B cell (primary cell): ENCODE measurements at places on chromosomes 13 and 19. TPM values are rescaled to one million over a fixed set of nuclear protein-coding genes. Genes with fewer than 3 reads are reported as not detected.

GRCh38 chr19:39839678-39840327, 5.8 kb upstream of the DYRK1B start:
- no peak for DNase-seq
- H3K4me1 ChIP-seq = peaks cover 18% of the 10 kb centered on the region
- H3K36me3 ChIP-seq = peaks cover 50% of the 10 kb centered on the region
- no peak overlapping the region for H3K4me3 ChIP-seq
- no peak overlapping the region for H3K27ac ChIP-seq
- no peaks in the 10 kb centered on the region for H3K27me3 ChIP-seq

- no peaks in the 10 kb centered on the region for H3K4me1 ChIP-seq
- no peaks in the 10 kb centered on the region for H3K36me3 ChIP-seq
- DNase-seq = peak; percentile 61
- H3K27ac ChIP-seq = no peak overlapping the region
- H3K4me3 ChIP-seq = no peak overlapping the region
Measured at GRCh38 chr19:50252111-50252886, 48.9 kb downstream of the MYH14 start.

DNA sequence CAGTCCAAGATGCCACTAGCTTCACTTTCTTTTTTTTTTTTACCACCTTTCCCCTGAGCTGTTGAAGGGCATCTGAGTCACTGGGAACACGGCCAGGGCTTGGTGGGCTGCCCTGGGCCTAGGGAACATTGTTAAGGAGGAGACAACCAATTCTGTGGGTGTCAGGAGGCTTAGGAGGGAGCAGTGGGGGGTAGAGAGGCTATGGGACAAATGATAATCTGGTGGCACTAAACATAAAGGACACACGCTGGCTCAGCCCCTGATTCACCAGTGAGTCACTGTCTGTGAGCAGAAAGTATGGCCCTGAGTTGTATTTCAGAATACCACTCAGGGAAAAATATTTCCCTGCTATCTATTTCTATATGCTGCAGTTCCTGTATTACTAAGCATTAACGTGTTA, 207.8 kb downstream of the DCLK1 start:
- no peak for DNase-seq
- H3K4me3 ChIP-seq = no peak overlapping the region
- no peaks in the 10 kb centered on the region for H3K27me3 ChIP-seq
- no peak overlapping the region for H3K27ac ChIP-seq
- no peaks in the 10 kb centered on the region for H3K4me1 ChIP-seq

GRCh38 chr13:67101730-67102467, 128.2 kb downstream of the PCDH9 start:
- H3K27me3 ChIP-seq = no peaks in the 10 kb centered on the region
- H3K27ac ChIP-seq = no peak overlapping the region
- H3K4me1 ChIP-seq = peaks cover 8% of the 10 kb centered on the region
- no peaks in the 10 kb centered on the region for H3K36me3 ChIP-seq

DNA sequence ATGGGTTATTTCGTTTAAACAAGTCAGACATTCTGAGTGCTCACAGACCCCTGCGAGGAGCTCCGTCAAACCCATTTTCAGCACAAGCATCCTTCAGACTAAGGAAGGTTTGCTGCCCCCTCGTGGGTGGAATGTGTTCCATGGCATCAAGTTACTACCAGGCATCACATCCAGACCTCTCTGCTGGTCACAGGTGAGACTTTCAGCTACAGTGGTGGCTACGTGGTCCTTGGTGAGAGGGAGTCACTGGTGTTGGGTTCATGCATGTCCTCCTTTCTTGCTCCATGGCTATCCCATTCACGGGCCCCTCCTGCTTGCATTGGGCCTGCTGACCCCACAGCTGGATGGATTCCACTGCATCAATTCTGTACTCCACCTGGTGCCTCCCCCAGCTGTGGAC, 9.1 kb upstream of the LILRB5 start:
- H3K27me3 ChIP-seq = no peaks in the 10 kb centered on the region
- no peaks in the 10 kb centered on the region for H3K4me1 ChIP-seq
- peak; percentile 80 for DNase-seq
- H3K4me3 ChIP-seq = no peak overlapping the region
- H3K27ac ChIP-seq = no peak overlapping the region

DNA sequence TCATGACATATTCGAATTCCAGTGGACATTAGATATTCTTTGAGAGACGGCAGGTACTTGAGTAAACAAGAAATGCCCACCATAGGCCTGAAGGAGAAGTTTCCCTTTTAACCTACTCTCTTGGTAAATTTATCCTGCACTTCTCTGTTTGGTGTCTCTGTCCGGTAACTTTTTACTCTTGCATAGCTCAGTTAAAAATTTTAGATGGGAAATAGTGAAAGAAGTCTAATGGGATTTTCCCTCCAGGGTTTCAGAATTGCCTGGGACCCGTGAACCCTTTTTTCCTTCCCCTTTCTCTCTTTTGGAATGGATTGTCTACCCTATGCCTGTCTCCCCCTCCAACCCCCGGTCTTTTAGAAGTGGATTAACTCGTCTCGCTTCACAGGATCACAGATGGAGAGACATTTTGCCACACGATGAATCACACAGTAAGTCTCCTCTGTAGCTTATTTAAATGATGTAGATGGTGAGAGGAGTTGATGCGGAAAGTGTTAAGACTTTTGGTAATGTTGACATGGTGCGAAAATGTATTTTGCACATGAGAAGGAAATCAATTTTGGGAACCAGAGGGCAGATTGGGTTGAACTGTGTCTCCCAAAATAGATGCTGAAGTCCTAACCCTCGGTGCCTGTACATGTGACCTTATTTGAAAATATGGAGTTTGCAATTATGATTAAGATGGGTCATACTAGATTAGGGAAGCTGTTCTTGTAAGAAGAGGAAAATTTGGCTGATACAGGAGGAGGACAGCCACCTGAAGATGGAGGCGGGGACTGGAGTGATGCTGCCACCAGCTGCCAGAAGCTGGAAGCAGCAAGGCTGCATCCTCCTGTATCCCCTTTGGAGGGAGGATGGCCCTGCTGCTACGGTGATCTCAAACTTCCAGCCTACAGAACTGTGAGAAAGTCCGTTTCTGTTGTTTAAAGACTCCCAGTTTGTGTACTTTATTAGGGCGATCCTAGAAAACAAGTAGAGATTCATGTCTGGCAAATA, 711 bp upstream of the MIPEP start:
- peaks cover 4% of the 10 kb centered on the region for H3K36me3 ChIP-seq
- peaks cover 12% of the 10 kb centered on the region for H3K4me1 ChIP-seq
- no peak for DNase-seq
- no peaks in the 10 kb centered on the region for H3K27me3 ChIP-seq

DNA sequence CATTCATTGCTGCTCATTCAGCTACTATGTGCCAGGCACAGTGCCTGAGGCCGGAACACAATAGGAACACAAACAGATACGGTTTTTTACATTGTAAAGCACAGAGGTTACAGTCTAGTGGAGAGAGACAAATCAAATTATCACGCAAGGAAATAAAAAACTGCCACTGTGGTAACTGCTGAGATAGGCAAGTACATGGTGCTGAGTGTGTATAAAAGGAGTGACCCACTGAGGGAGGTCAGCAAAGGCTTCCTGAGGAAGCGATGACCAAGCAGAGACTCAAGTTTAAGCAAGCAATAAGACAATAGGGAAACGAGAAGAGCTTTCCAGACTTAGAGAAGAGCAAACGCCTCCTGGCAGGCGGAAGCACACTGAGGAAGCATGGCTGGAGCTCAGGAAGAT, 56.4 kb downstream of the NUFIP1 start:
- no peaks in the 10 kb centered on the region for H3K4me1 ChIP-seq
- DNase-seq = no peak
- H3K4me3 ChIP-seq = no peak overlapping the region
- H3K36me3 ChIP-seq = no peaks in the 10 kb centered on the region

GRCh38 chr13:40488869-40489391, 177.5 kb downstream of the FOXO1 start:
- no peak overlapping the region for H3K4me3 ChIP-seq
- no peak for DNase-seq
- no peaks in the 10 kb centered on the region for H3K27me3 ChIP-seq
- no peak overlapping the region for H3K27ac ChIP-seq
- peaks cover 60% of the 10 kb centered on the region for H3K4me1 ChIP-seq

GRCh38 chr19:55611983-55612645, 6.7 kb downstream of the ZNF865 start:
- H3K4me3 ChIP-seq = no peak overlapping the region
- peaks cover 14% of the 10 kb centered on the region for H3K4me1 ChIP-seq
- H3K36me3 ChIP-seq = no peaks in the 10 kb centered on the region
- peak overlapping the region; percentile 58 for H3K27ac ChIP-seq
- H3K27me3 ChIP-seq = no peaks in the 10 kb centered on the region
- DNase-seq = peak; percentile 38

DNA sequence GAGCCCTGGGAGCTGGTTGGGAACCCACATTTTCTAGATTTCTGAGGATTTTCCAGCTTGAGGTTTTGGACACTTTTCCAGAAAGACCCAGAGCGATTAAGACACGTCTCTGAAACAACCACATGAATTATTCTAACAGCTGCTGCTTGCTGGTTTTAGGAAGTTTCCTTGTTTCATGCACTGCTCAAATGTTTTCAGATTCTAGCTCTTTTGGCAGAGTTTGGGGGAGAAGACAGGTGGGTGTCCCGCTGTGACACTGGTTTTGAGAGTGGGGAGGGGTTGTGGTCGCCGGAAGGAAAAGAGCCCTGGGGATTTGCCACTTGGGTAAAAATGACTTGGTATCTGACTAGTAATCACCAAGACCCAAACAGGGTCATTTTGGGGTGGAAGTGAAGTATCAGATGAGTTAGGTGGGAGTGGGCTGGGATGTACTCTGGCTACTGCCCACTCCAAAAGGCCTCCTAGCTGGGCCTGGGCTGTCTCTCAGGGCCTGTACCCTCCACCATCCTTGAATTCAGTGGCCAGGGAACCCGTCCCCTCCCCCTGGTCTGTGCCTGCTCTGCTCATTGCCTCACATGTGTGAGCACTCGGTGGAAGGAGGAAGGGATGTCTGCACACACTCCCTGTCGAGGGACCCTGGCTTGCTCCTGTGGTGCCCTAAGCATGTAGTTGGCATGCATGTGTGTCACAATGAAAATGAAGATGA, 13.2 kb downstream of the GATAD2A start:
- H3K4me3 ChIP-seq = no peak overlapping the region
- H3K36me3 ChIP-seq = peaks cover 2% of the 10 kb centered on the region
- no peaks in the 10 kb centered on the region for H3K27me3 ChIP-seq
- peaks cover 40% of the 10 kb centered on the region for H3K4me1 ChIP-seq

DNA sequence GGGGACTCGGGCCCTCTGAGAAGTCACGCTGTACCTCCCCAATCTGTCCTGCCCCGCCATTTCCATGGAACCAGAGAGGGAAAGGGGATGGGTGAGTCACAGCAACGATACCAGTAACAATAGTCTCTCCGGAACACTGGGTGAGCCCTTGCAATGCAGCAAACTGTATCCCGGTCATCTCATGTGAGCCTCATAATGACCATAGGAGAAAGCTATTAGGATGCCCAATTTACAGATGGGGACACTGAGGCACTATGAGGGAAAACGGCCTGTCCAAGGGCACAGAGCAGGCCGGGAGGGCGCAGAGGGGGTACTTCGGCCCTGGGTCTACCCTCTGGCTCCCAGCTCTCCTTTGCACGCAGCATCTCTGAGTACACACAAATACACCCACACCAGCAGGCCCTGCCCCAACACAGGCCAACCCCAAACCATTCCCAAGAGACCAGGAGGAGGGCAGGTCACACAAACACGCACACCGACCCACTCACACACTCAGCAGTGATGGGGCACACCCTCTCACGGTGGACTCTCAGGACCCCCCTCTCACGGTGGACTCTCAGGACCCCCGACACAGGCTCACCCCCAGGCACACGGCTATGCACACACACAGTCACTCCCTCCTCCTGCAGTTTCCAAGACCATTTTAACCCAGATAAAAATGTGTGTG, 18.2 kb downstream of the LRRC4B start:
- no peaks in the 10 kb centered on the region for H3K36me3 ChIP-seq
- H3K27me3 ChIP-seq = peaks cover 44% of the 10 kb centered on the region
- no peak overlapping the region for H3K4me3 ChIP-seq
- DNase-seq = no peak
- H3K4me1 ChIP-seq = no peaks in the 10 kb centered on the region

DNA sequence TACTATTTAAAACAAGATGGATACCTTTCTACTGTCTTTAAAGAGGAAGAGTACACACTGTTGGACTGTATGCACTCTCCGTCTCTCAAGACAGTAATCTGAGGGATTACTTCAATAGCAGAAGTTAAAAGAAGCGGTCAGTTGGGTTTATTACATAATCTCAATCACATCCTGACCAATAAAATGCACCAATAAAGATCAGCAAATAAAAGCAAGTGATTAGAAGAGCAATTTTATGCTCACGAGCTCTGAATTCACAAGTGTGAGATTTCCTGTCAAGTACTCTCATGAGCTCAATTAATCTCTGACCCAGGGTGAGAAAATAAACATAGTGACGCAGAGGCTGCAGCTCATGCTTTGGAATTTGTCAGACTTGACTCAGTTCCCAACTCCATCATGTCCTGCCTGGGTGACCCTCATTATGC, 12.2 kb downstream of the ABCC4 start:
- H3K27ac ChIP-seq = no peak overlapping the region
- H3K27me3 ChIP-seq = no peaks in the 10 kb centered on the region
- no peaks in the 10 kb centered on the region for H3K36me3 ChIP-seq
- peaks cover 6% of the 10 kb centered on the region for H3K4me1 ChIP-seq

DNA sequence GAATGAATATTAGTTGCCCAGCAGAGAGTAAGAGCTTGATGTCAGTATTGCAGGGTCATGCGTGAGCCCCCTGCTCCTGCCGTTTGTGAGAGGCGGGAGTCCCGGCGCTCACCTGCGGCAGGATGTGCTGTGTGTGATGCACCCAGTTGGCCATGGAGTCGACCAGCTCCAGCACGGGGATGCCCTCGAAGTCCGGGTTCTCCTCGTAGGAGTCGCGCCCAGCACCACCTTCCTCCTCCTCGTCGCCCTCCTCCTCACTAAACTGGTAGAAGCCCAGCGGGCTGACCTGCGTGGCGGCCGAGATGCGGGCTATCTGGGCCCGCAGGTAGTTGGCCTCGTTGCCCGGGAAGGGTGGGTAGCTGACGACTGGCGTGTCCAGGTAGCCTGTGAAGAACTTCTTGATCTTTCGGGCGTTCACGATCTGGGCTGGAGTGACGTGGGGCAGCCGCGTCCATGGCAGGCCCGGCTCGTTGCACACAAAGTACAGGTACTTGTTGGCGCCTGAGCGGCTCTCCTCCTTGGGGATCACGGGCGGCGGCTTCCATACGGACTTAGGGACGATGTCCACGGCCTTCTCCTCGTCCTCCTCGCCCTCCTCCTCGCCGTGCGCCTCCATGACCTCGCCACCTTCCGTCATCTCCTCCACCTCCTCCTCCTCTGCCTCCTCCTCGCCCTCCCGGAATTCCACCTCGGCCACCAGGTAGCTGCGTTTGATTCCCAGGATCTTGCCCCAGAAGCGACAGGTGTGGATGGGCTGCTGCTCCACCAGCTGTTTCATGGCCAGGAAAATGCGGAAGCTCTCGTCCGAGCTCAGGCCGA, 10.8 kb downstream of the RSPH6A start:
- H3K4me3 ChIP-seq = no peak overlapping the region
- no peaks in the 10 kb centered on the region for H3K27me3 ChIP-seq
- no peak overlapping the region for H3K27ac ChIP-seq
- no peaks in the 10 kb centered on the region for H3K4me1 ChIP-seq

PODNL1 gene
- total RNA-seq = not detected in 2 replicates

KCNN4 gene
- total RNA-seq = 107 and 119 TPM in 2 replicates
